T-helper 1 cell (primary cell): ENCODE measurements at places on chromosomes 3 and 15.

DNA sequence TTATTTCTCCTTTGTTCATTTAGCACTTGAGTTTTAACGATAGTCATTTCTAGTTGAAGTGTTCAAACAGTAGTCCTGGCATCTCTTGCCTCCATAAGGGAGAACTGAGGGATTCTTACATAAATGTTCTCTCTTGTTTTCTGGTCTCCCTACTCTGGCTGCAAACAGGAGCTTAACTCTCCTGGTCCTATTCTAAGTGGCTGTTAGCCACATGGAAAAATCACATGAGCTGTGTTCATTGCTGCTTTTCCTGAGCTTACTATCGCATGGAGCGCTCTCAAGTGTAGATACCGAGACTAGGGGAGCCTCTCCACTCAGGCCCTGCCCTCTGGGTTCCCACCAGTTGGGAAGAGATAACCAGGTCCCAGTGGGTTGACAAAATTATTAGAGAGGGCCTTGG, 403.1 kb upstream of the TPM1 start:
- DNase-seq, result no peak

DNA sequence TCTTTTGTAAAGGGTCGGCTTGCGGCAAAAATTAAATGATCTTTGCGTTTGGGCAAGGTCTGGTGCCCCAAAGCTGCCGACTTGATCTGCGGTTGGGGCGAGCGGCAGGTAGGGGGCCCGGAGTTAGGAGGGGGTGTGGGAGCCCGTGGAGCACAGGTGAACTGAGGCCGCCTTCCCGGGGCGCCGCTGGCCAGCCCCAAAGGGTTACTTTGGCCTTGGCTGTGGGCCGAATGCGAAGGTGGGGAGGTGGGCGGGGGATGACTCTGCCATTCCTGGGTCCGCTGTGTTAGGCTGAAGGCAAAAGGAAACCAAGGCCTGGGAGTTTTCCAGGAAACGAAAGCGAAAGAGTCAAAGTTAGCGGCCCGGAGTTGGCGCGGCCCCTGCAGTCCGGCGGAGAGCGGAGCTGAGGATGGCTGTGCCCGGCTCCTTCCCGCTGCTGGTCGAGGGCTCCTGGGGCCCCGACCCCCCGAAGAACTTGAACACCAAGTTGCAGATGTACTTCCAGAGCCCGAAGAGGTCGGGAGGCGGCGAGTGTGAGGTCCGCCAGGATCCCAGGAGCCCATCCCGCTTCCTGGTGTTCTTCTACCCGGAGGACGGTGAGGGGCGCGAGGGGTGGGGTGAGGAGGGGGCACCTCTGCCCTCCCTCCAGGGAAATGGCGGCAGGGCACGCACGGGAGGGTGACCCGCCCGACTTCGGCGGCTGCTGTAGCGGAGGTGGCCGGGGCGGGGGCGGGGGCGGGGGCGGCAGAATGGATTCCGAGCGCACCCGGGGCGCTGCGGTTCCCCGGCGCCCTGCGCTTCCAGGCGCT, at the start of gene PARP14:
TSS of gene PARP14 (plus strand) at position 365 of the 809 bp plus-strand sequence. CDS start at position 410, 45 bp downstream.
- peak; percentile 53 for DNase-seq

- DNase-seq, result no peak
These were observed 21.2 kb downstream of the ARL13B start for GRCh38 chr3:94001191-94001590.

GRCh38 chr15:90774731-90775514, 57.8 kb downstream of the BLM start:
- no peak for DNase-seq

GRCh38 chr15:91887921-91888373, 34.4 kb downstream of the SLCO3A1 start:
- no peak for DNase-seq

- no peak for DNase-seq
These were observed 54.8 kb downstream of the ANAPC13 start for GRCh38 chr3:134430950-134431445.

DNA sequence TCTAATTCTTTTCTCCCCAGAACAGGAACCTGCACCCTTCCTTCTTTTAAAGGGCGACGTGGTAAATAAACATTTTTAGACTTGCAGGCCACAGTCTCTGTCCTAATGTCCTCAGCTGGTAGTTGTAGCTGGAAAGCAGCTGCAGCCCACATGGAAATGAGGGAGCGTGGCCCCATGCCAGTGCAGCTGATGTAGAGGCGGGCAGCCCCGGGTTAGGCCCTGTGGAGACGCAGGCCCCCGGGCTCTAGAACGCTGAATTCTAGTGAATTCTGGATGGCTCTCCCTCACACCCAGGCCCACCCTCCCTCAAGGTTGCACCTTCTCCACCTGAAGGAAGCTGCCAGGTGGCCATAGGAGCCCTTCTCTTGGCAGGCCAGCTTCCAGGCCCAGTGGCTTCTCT, 52.3 kb downstream of the PGPEP1L start:
- no peak for DNase-seq

- DNase-seq, result no peak
These were observed 123.0 kb downstream of the PTPRG start for GRCh38 chr3:61684386-61684785.

- no peak for DNase-seq
These were observed 11.4 kb downstream of the IREB2 start for GRCh38 chr15:78449220-78449999.

- DNase-seq, result no peak
These were observed 47.1 kb upstream of the TERB2 start for GRCh38 chr15:44909423-44909822.

- no peak for DNase-seq
These were observed 48.7 kb downstream of the EFCAB12 start for GRCh38 chr3:129379582-129380358.
